ENCODE measurements at places on chromosomes 1 and 21.

GRCh38 chr1:159196543-159196942, 8.1 kb upstream of the ACKR1 start:
- DNase-seq = no peak

DNA sequence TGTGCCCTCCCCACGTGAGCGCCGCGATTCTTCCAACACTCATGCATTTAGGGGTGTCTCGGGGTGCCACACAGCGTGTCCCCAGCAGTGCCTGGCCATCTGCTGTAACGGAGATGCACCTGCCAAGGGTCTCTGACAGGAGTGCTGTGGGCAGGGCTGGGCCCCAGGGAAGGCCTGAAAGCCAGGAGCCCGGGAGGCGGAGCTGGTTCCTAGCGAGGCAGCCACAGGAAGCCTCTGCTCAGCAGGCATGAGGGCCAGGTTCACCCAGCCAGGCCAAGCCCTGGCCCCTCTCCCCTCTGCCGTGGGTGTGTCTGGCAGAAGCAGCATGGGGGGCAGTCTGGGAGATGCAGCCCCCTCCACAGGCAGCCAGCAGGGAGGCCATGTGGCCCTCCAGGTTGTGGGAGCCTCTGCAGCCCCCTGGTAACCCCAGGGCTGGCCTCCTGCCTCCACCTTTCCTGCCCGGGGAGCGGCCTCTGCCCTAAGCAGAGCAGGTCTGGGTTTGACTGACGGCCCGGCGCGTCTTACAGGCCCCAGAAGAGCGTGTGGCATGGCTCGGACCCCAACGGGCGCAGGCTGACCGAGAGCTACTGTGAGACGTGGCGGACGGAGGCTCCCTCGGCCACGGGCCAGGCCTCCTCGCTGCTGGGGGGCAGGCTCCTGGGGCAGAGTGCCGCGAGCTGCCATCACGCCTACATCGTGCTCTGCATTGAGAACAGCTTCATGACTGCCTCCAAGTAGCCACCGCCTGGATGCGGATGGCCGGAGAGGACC, 30.4 kb downstream of the SLC19A1 start:
- no peak for DNase-seq

DNA sequence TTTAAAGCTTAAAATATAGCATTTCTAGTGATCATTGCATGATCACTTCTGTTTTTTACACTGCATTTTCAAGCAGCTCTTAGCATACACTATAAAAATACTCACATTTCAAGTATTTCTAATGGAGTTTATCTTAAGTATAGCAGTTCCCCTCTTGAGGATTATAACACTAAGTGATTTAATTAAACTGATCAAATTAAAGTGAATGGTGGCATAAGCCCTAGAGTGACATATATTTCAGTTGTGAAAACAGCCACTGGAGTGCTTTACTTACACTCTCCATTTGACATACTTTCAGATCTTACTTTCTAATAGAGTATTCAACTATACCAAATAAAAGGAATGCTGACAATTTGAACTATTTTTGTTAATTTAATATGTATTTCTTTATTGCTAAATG, 623.3 kb upstream of the TMPRSS15 start:
- no peak for DNase-seq

- DNase-seq = no peak
These were observed 11.7 kb downstream of the DSCAM start for GRCh38 chr21:40835184-40835694.

- DNase-seq = no peak
These were observed 48.5 kb downstream of the AJAP1 start for GRCh38 chr1:4702932-4703331.

DNA sequence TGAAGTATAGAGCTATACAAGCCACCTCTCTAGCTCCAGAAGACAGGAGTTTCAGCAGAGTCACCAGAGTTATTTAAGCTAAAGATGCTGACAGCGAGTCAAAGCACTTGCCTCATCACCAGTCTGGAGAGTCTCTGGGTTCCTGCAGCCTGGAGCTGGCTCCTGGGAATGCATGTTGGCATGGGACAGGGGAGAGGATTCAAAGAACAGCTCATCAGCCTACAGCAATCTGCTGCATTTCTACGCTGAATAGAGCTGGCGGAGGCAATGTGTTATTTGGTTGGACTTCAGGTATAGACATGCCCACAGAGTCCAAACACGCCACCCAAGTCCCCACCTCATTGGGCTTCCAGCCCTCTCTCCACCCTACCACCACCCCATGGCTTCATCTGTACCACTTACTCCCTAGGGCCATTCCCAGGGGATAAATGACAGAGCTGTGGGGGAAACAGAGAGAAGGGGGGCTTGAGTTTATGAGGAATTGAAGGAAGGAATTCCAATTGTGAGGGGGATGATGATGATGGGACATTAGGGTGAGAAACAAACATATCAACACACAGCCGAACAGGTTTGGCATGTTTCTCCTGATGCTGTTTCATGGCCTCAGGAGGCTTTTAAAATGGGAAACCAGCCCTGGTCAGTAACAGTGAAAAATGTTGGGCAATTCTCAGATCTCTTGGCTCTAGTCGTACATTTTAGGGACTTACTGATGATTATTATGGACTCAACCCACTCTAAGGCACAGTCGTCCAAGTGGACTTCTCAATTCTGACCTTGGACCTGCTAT, 58.4 kb downstream of the PLEKHA6 start:
- no peak for DNase-seq

DNA sequence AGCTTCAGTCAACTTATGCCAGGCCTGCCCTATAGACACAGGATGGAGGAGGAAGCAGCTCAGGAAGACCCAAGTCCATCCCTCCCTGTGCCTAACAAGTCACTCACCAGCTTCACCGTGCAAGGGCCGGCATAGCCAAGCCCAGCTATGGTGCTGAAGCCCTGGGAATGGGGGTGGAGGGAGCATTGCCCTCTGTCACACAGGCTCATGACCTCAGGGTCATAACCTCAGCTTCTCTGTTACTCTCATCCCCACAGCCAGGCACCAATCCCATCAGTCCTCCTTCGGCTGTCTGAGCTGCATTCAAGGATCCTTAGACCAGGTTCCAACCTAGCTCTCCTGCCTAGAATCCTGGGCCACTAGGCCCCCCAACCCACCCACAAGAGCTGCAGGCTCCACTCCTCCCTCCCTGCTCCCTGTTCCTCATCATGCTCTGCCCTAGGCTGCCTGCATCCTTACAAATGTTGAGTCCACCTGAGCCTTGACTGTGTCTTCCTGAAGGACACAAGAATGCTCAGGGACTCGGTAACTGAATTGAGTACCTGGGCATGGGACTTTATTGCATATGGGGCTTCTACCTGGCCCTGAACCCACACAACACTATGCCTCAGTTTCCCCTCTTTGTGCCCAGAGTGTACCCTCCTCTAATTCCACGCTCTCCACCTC, 1.7 kb downstream of the CD244 start:
- DNase-seq = no peak

- DNase-seq = no peak
These were observed 27.4 kb upstream of the DUSP23 start for GRCh38 chr1:159753386-159753785.

DNA sequence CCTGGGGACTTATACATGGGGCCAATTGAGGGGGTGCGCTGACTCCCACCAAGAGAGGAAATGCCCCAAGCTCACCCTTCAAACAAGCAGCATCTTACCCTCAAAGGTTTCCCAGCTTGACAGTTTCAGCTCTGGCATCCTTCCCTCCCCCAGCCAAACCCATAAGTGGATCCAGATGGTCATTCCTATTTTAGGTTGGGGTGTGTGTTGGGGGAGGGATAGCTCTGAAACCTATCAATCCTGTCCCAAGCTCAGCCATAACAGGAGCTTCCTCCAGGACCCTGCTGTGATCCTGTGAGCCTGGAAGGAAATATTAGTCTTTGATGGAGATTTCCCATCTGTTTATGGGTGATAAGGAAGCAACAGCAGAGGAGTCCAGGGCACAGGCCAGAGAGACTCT, 3.4 kb upstream of the TMEM222 start:
- DNase-seq = no peak

- DNase-seq = no peak
These were observed 3.9 kb downstream of the KPNA6 start for GRCh38 chr1:32111789-32112188.

DNA sequence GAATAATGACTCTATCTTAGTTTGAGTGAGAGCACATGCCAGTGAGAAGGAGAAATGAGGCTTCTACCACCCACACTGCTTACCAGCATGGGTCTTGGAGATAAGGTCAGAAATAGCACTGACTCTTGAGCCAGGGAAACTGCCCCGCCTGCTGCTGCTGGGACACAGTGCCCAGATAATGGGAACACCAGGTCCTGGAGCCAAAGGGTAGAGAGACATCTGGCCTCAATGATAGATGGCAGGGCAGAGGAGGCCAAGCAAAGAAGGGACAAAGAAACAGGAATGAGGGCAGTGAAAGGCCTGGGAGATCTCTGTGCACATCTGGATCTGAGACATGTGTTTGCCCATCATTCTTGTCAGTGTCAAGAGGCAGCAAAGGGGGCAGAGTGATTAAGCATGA, 97.4 kb downstream of the MIS18A start:
- no peak for DNase-seq

GRCh38 chr1:94988356-94988755, 61.4 kb upstream of the CNN3 start:
- no peak for DNase-seq

DNA sequence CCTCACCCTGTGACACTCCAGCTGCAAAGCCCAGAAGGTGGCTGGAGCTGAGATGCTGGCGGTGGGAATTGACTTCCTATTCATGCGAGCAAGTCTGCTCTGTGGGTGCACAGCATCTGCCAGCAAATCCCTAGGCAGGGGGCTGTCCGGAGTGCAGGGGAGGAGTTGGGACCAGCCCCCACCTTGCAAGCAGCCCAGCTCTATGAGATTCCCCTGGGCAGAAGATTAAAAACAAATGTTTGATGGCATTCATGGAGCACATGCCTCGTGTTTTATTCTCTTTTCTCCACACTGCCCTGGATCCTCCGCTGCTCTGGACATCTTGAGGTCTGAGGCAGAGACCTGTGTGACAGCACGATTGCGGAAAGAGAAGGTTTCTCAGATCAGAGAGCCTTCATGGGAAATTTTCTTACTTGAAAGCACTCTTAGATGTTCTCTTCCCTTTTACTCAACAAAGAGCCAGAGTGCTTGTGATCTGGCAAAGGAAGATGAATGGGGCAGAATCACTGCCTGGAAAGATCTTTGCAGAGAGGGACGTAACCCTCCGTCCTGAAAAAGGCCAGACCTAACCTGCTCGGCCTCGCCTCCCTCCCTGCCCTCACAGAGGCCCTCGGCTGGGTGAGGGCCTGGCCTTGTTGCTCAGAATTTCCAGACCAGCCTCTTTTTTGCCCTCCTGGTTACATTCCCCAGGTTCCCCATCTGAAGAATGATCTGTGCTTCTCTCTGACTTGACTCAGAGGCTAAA, 597.1 kb downstream of the KIF26B start:
- DNase-seq = no peak

DNA sequence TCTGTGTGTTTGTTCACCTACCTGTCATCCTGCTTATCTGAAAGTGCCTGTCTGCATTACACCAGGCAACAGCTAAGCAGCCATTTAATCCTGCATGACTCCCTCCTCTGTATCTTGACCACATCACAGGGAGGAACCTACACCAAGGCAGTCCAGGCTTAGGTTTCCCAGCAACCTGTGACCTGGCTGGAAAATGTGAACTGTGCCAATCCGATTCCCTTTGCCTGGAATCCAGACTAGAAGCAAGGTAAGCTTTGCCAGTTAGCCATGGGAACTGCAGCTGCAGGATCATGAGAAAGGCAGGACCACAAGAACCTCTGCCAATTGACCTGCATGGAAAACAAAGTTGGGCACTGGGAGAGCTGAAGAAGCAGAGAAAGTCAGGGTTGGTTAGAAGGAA, 6.3 kb upstream of the ATP1B1 start:
- DNase-seq = no peak

GRCh38 chr1:76892675-76893074, 25.4 kb downstream of the ST6GALNAC5 start:
- DNase-seq = no peak

- DNase-seq = no peak
These were observed 10.3 kb upstream of the PRELP start for GRCh38 chr1:203465146-203465798.

GRCh38 chr1:40708750-40709099, 17.2 kb downstream of the NFYC start:
- DNase-seq = no peak

DNA sequence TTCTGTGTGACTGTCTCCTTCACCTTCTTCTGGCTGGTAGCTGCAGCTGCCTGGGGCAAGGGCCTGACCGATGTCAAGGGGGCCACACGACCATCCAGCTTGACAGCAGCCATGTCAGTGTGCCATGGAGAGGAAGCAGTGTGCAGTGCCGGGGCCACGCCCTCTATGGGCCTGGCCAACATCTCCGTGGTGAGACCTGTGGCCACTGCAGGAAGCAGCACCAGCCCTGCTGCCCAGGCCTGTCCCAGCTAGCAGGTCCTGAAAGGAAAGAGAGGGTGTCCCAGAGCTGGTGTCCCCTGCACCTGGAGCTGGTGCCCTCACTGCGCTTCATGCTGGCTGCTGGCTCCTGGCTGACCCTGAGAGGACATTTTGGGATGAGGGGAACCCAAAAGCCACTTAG, 5.9 kb upstream of the ATXN7L2 start:
- DNase-seq = no peak

GRCh38 chr1:201693890-201694607, 134.9 kb upstream of the IPO9 start:
- no peak for DNase-seq

DNA sequence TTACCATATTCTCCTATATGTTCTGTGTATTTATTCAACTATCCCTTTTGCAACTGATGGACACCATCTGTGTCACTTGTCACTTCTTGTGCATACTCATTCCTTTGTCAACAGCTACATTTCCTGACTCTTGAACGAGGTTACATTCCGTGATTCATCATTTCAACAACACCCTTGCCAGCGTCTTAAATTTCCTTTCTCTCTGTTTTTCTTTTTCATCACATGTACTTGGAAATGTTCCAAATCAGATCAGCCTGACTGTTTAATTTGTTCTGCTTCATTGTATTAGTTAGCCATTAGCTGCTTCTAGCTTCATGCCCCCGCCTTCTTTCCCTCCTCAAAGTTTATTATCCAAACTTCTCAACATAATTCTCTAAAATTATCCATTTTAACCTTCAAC, 173.0 kb downstream of the ADGRL4 start:
- no peak for DNase-seq

GRCh38 chr21:35989138-35989735, 71.1 kb downstream of the SETD4 start:
- no peak for DNase-seq

GRCh38 chr1:229310833-229311232, 32.0 kb downstream of the CCSAP start:
- no peak for DNase-seq

DNA sequence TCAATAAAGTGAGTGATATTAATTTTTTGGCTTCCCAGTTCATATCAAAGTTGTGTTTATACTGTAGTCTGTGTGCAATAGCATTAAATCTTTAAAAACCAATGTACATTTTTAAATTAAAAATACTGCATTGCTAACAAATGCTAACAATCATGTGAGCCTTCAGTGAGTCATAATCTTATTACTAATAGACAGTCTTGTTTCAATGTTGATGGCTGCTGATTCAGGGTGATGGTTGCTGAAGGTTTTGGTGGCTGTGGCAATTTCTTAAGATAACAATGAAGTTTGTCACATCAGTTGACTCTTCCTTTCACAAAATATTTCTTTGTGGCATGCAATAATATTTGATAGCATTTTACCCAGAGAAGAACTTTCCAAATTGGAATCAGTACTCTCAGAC, 109.0 kb downstream of the ZMYM4 start:
- DNase-seq = no peak

GRCh38 chr1:96416111-96416595, 305.4 kb upstream of the PTBP2 start:
- no peak for DNase-seq
